ENCODE measurements at places on chromosomes 1 and 21.
A peak's percentile ranks its signal among the peaks of the same experiment; 100 is the strongest.

GRCh38 chr1:73859227-73859626, 338.7 kb downstream of the LRRIQ3 start:
- no peaks in the 10 kb centered on the region for H3K36me3 ChIP-seq
- no peak for DNase-seq
- no peaks in the 10 kb centered on the region for H3K4me1 ChIP-seq
- no peaks in the 10 kb centered on the region for H3K27me3 ChIP-seq

GRCh38 chr1:80044662-80045061, 1038.1 kb upstream of the ADGRL4 start:
- H3K4me1 ChIP-seq, result no peaks in the 10 kb centered on the region
- no peaks in the 10 kb centered on the region for H3K36me3 ChIP-seq
- peaks cover 5% of the 10 kb centered on the region for H3K27me3 ChIP-seq
- no peak overlapping the region for H3K4me3 ChIP-seq
- no peak for DNase-seq

DNA sequence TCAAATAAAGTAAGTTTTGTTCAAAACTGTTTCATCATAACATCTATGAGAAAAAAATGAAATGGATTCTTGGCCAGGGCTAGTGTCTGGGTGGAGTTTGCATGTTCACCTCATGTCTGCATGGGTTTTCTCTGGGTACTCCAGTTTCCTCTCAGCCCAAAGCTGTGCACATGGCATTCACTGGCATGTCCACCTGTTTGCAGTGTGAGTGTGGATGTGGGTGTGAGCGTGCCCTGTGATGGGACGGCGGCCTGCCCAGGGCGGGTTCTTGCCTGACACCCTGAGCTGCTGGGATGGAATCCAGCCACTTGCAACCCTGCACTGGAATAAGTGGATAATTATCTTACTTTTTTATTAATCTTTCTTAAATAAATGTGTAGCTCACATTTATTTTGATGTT, 185.5 kb downstream of the RYR2 start:
- H3K36me3 ChIP-seq, result no peaks in the 10 kb centered on the region
- no peak overlapping the region for H3K4me3 ChIP-seq
- no peak overlapping the region for H3K27ac ChIP-seq
- DNase-seq, result no peak
- no peaks in the 10 kb centered on the region for H3K4me1 ChIP-seq

- no peaks in the 10 kb centered on the region for H3K36me3 ChIP-seq
- H3K27me3 ChIP-seq, result peaks cover 2% of the 10 kb centered on the region
- no peak for DNase-seq
- no peak overlapping the region for H3K4me3 ChIP-seq
Measured at GRCh38 chr21:35291973-35292627, 243.0 kb upstream of the RUNX1 start.

GRCh38 chr1:110872745-110873720, at the start of gene CD53:
CD53 (plus strand) TSS chr1:110873148; CDS start chr1:110891409, 18,261 bp downstream.
- H3K27ac ChIP-seq, result no peak within 1 kb of the TSS
- no peak within 1 kb of the TSS for H3K4me3 ChIP-seq
- H3K4me1 ChIP-seq, result peaks cover 4% of the 10 kb centered on the region
- H3K36me3 ChIP-seq, result no peaks in the 10 kb centered on the region
- H3K27me3 ChIP-seq, result no peaks in the 10 kb centered on the region
- no peak for DNase-seq

DNA sequence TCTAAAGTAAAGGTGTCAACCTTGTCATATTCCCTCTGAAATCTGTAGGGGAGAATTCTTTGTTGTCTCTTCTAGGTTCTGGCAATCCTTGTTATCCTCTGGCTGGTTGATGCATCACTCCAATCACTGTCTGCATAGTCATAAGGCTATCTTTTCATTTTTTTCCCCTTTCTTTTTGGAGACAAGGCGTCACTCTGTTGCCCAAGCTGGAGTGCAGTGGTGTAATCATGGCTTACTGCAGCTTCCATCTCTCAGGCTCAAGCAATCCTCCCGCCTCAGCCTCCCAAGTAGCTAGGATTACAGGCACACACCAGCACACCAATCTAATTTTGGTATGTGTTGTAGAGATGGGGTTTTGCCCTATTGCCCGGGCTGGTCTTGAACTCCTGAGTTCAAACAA, 12.9 kb downstream of the DPYD start:
- H3K4me3 ChIP-seq, result no peak overlapping the region
- H3K36me3 ChIP-seq, result no peaks in the 10 kb centered on the region
- DNase-seq, result no peak
- no peak overlapping the region for H3K27ac ChIP-seq
- no peaks in the 10 kb centered on the region for H3K27me3 ChIP-seq

GRCh38 chr1:161001525-161001924, 19.4 kb downstream of the F11R start:
- H3K4me3 ChIP-seq, result no peak overlapping the region
- H3K27ac ChIP-seq, result peak overlapping the region; percentile 10
- DNase-seq, result no peak
- peaks cover 4% of the 10 kb centered on the region for H3K4me1 ChIP-seq

DNA sequence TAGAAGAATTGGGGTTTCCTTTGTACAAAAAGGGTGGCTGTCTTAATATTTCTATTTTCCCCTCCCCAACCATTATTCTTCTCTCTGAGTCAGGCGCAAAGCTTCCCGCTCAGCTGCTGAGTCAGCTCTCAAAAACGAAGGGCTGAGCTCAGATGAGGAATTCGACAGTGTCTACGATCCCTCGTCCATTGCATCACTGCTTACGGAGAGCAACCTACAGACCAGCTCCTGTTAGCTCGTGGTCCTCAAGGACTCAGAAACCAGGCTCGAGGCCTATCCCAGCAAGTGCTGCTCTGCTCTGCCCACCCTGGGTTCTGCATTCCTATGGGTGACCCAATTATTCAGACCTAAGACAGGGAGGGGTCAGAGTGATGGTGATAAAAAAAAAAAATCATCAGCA, 3.0 kb upstream of the TUFT1 start:
- no peak overlapping the region for H3K4me3 ChIP-seq
- H3K27me3 ChIP-seq, result peaks cover 3% of the 10 kb centered on the region
- H3K36me3 ChIP-seq, result no peaks in the 10 kb centered on the region
- peaks cover 31% of the 10 kb centered on the region for H3K4me1 ChIP-seq
- H3K27ac ChIP-seq, result no peak overlapping the region
- no peak for DNase-seq

DNA sequence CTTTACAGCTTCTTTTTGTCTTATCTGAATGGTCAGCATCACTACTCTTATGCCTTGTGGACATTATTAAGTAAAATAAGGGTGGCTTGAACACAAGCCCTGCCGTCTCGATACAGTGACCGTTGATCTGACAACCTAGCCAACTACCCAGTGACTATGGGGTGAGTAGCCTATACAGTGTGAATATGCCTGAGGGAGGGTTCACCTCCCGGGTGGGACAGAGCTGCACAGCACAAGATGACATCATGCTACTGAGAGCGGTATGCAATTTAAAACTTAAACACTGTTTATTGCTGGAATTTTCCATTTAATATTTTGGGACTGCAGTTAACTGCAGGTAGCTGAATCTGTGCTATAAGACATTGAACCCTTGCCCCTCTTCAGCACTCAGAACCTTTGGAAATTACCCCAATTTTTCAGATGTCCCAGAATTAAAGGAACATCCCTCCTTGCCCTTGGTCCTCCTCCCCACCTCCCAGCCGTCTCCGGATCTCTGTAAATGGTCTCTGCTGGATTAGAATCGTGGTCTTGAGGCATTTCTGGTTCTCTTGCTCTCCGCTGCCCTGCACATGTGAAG, 618.5 kb downstream of the PTPRU start:
- no peak for DNase-seq
- H3K27me3 ChIP-seq, result peaks cover 6% of the 10 kb centered on the region
- H3K4me1 ChIP-seq, result peaks cover 43% of the 10 kb centered on the region
- peak overlapping the region; percentile 51 for H3K27ac ChIP-seq
- no peak overlapping the region for H3K4me3 ChIP-seq
- no peaks in the 10 kb centered on the region for H3K36me3 ChIP-seq

- no peak overlapping the region for H3K27ac ChIP-seq
- H3K36me3 ChIP-seq, result no peaks in the 10 kb centered on the region
- peaks cover 3% of the 10 kb centered on the region for H3K27me3 ChIP-seq
- DNase-seq, result no peak
- H3K4me1 ChIP-seq, result no peaks in the 10 kb centered on the region
Measured at GRCh38 chr1:202049129-202049528, 38.7 kb downstream of the ELF3 start.

DNA sequence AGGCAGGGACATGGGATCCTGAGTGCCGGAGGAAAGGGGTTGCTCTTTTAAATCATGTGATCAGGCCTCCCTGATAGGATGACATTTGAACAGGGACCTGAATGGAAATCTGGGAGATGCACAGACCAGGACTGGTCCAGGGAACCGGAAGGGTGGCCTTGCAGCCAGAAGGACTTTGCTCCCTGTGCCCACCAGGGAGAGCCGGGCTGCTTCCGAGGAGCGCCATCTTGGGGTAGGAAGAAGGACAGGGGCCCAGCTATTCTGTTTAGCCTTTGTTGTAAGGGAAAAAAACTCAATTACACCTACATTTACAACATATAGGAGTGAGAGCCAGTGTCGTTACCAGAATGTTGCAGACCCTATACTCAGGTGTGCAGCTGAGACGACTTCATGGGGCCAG, 5.5 kb downstream of the KLHDC7A start:
- peaks cover 6% of the 10 kb centered on the region for H3K27me3 ChIP-seq
- no peak overlapping the region for H3K4me3 ChIP-seq
- H3K27ac ChIP-seq, result peak overlapping the region; percentile 39
- no peaks in the 10 kb centered on the region for H3K36me3 ChIP-seq

GRCh38 chr1:228098323-228098931, 4.7 kb downstream of the C1orf35 start:
- no peak for DNase-seq
- peaks cover 59% of the 10 kb centered on the region for H3K36me3 ChIP-seq
- peaks cover 14% of the 10 kb centered on the region for H3K4me1 ChIP-seq
- H3K4me3 ChIP-seq, result no peak overlapping the region
- H3K27ac ChIP-seq, result no peak overlapping the region

DNA sequence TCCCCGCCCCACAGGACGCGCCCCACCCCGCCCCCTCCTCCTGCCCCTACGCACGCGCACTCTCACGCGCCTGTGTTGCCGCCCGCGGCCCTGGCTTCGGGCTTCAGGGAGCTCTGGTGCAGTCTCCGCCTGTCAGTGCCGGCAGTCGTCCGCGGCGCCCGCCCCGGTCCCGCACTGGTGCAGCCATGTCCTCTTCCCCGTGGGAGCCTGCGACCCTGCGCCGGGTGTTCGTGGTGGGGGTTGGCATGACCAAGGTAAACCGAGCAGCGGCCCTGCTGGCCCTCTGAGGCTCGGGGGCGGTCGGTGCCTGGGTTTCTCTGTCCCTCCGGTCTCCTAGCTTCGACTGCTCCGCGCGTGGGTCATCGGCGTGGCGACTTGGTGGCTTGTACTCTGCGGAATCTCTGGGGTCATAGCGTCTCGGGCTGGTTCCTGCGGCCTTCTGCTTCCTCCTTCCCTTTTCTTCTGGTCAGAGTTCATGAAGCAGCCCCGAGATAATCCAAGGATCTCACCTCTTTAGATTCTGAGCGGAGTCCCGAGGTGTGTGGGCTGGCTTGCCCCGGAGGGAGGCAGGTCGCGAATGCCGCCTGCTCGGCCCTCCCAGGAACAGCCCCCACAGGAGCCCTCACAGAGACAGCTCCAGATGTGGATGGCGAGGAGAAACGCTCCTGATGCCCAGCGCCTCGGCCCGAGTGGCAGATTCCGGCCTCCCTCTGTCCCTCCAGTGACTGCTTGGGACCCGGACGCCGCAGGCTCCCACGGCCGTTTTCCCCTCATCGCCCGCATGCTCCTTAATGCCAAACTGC, at the start of gene SCP2:
TSS of gene SCP2 (plus strand) at position 65 of the 803 bp plus-strand sequence. CDS start at position 186, 121 bp downstream.
- peaks cover 10% of the 10 kb centered on the region for H3K4me1 ChIP-seq
- DNase-seq, result peak; percentile 82
- no peaks in the 10 kb centered on the region for H3K36me3 ChIP-seq
- H3K27ac ChIP-seq, result no peak within 1 kb of the TSS
- H3K4me3 ChIP-seq, result peak within 1 kb of the TSS; percentile 84

- no peak for DNase-seq
- peaks cover 17% of the 10 kb centered on the region for H3K4me1 ChIP-seq
- H3K4me3 ChIP-seq, result no peak overlapping the region
- peaks cover 59% of the 10 kb centered on the region for H3K36me3 ChIP-seq
- H3K27ac ChIP-seq, result no peak overlapping the region
Measured at GRCh38 chr21:39220150-39220549, 36.9 kb upstream of the PSMG1 start.

DNA sequence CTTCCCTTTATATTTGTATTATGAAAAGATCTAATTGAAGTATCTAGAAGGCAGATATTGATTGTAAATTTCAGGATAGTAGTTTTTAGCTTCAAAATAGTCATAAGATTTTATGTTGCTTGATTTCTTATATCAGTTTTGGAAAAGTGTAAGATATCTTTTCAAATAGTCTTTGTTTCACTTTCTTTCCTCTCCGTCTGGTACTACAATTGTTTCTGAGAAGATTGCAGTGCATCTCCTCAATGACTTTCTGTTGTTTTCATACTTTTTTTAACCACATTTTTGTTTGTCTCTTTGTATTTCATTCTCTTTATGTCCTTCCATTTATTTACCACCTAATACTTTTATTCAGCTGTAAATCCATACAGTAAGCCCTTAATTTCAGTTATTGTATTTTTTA, 964.6 kb upstream of the B3GALT2 start:
- H3K4me3 ChIP-seq, result no peak overlapping the region
- H3K36me3 ChIP-seq, result no peaks in the 10 kb centered on the region
- no peaks in the 10 kb centered on the region for H3K27me3 ChIP-seq
- H3K4me1 ChIP-seq, result no peaks in the 10 kb centered on the region
- no peak for DNase-seq
- H3K27ac ChIP-seq, result no peak overlapping the region

- H3K27ac ChIP-seq, result peak overlapping the region; percentile 40
- H3K36me3 ChIP-seq, result peaks cover 16% of the 10 kb centered on the region
Measured at GRCh38 chr1:33455539-33456501, 16.6 kb upstream of the ZSCAN20 start.

- H3K27ac ChIP-seq, result no peak overlapping the region
- DNase-seq, result no peak
Measured at GRCh38 chr1:33468011-33468410, 4.4 kb upstream of the ZSCAN20 start.

DNA sequence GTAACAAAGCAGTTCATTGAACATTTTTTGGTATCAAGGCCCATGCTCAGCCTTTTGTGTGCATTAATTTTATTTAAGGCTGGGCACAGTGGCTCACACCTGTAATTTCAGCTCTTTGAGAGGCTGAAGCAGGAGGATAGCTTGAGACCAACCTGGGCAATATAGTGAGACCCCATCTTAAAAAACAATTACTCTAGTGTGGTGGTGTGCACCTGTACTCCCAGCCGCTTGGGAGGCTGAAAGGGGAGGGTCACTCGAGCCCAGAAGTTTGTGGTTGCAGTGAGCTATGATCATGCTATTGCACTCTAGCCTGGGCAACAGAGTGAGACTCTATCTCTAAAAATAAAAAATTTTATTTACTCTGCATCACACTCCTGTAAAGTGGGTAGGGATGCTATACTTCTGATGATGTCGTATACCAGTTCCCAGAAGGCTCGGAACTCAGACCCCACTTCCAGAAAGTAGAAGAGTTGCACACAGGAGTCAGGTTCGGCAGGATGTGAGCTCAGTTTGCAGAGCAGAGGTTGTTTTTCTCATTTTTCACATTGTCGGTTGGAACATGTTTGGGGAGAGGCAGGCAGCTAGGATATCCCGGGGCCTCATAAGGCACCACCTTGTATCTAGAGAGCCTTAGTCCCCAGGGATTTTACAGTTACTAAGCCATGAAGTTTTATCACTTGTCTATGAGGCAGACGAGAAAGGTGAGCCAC, 144.6 kb downstream of the GALNT2 start:
- H3K36me3 ChIP-seq, result peaks cover 20% of the 10 kb centered on the region
- no peaks in the 10 kb centered on the region for H3K27me3 ChIP-seq
- H3K4me3 ChIP-seq, result no peak overlapping the region
- no peak for DNase-seq
- H3K27ac ChIP-seq, result peak overlapping the region; percentile 12

- peaks cover 41% of the 10 kb centered on the region for H3K4me1 ChIP-seq
- H3K27ac ChIP-seq, result peak overlapping the region; percentile 82
- DNase-seq, result peak; percentile 58
- H3K27me3 ChIP-seq, result peaks cover 8% of the 10 kb centered on the region
- no peaks in the 10 kb centered on the region for H3K36me3 ChIP-seq
Measured at GRCh38 chr1:26094677-26095383, 16.8 kb upstream of the PDIK1L start.

All from nephron progenitor cell (in vitro differentiated cells).